Activated CD8-positive, alpha-beta memory T cell treated with anti-CD3 and anti-CD28 coated beads, Interleukin-2, amount 10 ng/mL, durations not matched to agents 7 days and 5 days (primary cell): ENCODE measurements at places on chromosomes 6 and 20. TPM values are rescaled to one million over a fixed set of nuclear protein-coding genes. Genes with fewer than 3 reads are reported as not detected.

GRCh38 chr20:46111028-46111835, 6.9 kb upstream of the CD40 start:
- peaks cover 17% of the 10 kb centered on the region for H3K4me1 ChIP-seq
- H3K27ac ChIP-seq, result no peak overlapping the region
- no peak for DNase-seq
- H3K27me3 ChIP-seq, result peaks cover 48% of the 10 kb centered on the region

- no peak overlapping the region for H3K4me3 ChIP-seq
- H3K27me3 ChIP-seq, result peaks cover 10% of the 10 kb centered on the region
- DNase-seq, result peak; percentile 12
- H3K36me3 ChIP-seq, result no peaks in the 10 kb centered on the region
These were observed 10.3 kb upstream of the MAS1 start for GRCh38 chr6:159880412-159880975.

DNA sequence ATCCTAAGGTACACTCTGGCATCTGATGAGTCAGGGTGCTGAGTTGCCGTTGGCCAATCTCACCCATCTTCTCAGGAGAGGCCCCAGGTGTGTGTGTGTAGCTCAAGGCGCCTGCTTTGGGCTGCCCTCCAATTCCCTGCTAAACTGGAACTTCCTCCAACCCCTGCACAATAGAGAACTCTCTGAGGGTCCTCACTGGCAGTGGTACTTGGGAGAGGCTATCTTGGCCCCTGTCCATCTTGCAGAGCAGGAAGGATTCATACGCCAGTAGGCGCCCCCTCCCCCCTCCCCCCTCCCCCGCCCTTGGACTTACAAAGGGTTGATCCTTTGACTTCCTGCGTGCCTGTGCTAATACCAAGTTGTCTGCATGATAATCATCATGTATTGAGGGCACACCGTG, 173.6 kb downstream of the SASH1 start:
- peaks cover 1% of the 10 kb centered on the region for H3K4me1 ChIP-seq
- H3K27me3 ChIP-seq, result peaks cover 32% of the 10 kb centered on the region
- no peak overlapping the region for H3K4me3 ChIP-seq

GRCh38 chr6:143408151-143408786, 42.2 kb downstream of the ADAT2 start:
- no peaks in the 10 kb centered on the region for H3K36me3 ChIP-seq
- no peak overlapping the region for H3K4me3 ChIP-seq
- H3K4me1 ChIP-seq, result no peaks in the 10 kb centered on the region
- no peak for DNase-seq
- no peak overlapping the region for H3K27ac ChIP-seq

GRCh38 chr20:57524511-57525176, at the start of gene CTCFL:
Gene CTCFL, minus strand, starts transcription at chr20:57525140. Its CDS starts 935 bp downstream, at chr20:57524205.
- no peaks in the 10 kb centered on the region for H3K36me3 ChIP-seq
- peaks cover 18% of the 10 kb centered on the region for H3K4me1 ChIP-seq
- no peak for DNase-seq
- peaks cover 2% of the 10 kb centered on the region for H3K27me3 ChIP-seq
- no peak within 1 kb of the TSS for H3K4me3 ChIP-seq
- H3K27ac ChIP-seq, result no peak within 1 kb of the TSS

GRCh38 chr20:25676164-25676809, 20.4 kb downstream of the ZNF337 start:
- H3K36me3 ChIP-seq, result peaks cover 69% of the 10 kb centered on the region
- H3K27ac ChIP-seq, result no peak overlapping the region
- H3K27me3 ChIP-seq, result no peaks in the 10 kb centered on the region
- no peak for DNase-seq

DNA sequence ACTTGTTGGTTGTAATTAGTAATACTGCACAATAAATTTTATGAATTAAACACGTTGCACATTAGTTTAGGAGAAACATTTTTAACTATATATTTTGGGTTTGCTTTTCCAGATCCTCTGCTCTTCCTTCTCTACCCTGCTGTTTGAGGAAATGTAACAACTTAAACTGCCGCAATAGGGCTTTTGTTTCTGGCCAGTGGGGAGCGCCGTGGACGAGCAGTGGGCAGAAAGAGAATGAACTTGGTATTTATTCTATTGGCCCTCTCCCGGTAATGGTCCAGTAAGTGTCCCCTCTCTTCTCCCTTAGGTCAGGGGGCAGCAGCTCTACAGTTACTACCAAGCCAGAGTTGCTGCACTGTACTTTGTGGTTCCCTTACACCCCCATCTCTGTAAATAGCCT, 35.2 kb upstream of the EPHA7 start:
- no peak overlapping the region for H3K27ac ChIP-seq
- H3K4me1 ChIP-seq, result no peaks in the 10 kb centered on the region
- no peaks in the 10 kb centered on the region for H3K36me3 ChIP-seq
- H3K4me3 ChIP-seq, result no peak overlapping the region
- no peaks in the 10 kb centered on the region for H3K27me3 ChIP-seq

- H3K4me1 ChIP-seq, result peaks cover 8% of the 10 kb centered on the region
- H3K4me3 ChIP-seq, result no peak overlapping the region
- no peaks in the 10 kb centered on the region for H3K36me3 ChIP-seq
- peaks cover 16% of the 10 kb centered on the region for H3K27me3 ChIP-seq
These were observed 9.1 kb downstream of the EBF4 start for GRCh38 chr20:2701671-2702081.

DNA sequence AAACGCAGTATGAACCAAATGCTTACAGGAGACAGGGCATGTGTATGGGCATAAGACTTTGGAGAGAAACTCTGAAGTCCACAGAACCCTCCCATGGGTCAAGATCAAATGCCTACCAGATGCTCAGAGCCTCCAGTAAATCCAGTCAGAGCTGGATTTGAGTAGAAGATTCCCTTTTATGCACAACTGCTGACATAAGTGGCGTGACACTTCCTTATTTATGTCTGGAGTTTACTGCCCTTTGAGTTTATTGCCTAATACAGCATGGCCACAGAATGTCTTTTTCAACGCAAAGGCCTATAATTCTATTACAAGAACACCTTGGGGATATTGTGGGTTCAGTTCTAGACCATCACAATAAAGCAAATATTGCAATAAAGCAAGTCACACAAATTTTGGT, 220.0 kb upstream of the FOXQ1 start:
- peaks cover 8% of the 10 kb centered on the region for H3K27me3 ChIP-seq
- no peaks in the 10 kb centered on the region for H3K36me3 ChIP-seq
- H3K27ac ChIP-seq, result no peak overlapping the region
- no peak for DNase-seq

Gene UCKL1
- 41.1 TPM for total RNA-seq

Gene JARID2
- 42.4 TPM for total RNA-seq

Gene HLA-DRB5
- 2.9 TPM for total RNA-seq

Gene THBS2
- not detected for total RNA-seq

Gene CALHM6
- total RNA-seq, result 3.8 TPM

Gene TNF
- total RNA-seq, result 58.8 TPM
